ENCODE measurements at places on chromosomes 2 and 18. TPM values are rescaled to one million over a fixed set of nuclear protein-coding genes. Genes with fewer than 3 reads are reported as not detected.

Gene HOXD1
- 1.4 TPM for polyA plus RNA-seq

DNA sequence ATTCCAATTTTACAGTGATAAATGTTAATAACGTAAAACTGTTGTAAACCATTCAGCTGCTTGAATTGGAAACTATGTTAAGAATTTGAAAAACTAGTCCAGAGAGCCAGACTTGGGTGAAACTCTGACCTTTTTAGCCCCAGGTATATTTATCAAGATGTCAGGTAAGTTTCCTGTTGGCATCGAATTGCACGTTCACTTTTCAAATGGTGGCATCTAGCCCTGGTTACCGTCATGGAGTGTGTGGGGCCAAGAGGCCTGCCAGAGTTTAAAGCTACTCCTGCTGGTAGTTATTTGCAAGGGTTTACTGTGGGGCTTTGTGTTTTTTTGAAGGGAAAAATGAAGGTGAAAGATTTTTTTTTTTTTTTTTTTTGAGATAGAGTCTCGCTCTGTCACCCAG is 109.9 kb downstream of the WDSUB1 start:
- DNase-seq, result no peak

DNA sequence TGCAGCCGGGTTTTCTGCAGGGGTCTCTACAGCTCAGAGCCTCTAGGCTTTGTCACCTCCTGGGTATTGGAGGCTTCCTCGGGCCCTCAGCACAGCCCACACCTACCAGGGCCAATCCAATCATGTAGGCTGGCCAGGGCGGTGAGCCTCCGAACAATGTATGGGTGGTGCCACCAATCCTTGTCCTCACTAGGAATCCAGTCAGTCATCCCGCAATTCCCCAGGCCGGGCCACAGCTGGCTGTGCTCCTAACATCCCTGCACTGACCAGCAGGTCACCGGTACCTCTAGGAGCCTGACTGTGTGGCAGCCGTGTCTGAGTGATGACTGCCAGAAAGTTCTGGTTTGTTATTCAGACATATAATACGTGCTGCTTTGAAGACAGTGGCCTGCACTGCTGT is 129.4 kb downstream of the SH3RF3 start:
- DNase-seq, result no peak

DNA sequence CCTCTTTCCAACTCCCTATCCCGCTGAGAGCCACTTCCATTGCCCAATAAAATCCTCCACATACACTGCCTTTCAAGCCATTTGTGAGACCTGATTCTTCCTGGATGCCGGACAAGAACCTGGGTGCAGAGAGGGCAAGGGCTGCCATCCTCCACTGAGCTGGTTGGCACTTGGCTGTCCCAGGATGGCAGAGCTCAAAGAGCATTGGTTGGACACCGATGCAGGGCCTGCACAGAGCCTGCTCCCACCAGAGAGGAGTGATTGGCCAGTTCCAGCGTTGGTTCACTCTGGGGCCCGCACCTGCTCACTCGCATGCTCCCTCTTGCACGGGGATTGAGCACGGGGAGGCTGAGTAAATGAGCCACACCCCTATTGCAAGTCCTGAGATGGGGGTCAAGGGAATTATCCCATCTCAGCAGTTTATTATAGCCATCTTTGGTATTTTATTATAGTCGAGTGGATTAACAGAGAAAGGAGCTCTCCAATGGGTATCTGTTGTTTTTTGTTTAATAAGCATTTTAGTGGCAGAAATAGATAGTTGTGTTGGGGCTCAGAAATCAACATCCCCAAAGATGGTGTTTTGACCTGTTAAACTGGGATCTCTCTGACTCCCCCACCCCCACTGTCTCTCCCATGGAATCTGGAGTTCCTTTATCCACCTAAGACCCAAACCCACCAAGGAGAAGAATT is 19.8 kb upstream of the MGAT4A start:
- DNase-seq, result no peak

- no peak for DNase-seq
Measured at GRCh38 chr2:230796280-230796862, 68.4 kb upstream of the ITM2C start.

DNA sequence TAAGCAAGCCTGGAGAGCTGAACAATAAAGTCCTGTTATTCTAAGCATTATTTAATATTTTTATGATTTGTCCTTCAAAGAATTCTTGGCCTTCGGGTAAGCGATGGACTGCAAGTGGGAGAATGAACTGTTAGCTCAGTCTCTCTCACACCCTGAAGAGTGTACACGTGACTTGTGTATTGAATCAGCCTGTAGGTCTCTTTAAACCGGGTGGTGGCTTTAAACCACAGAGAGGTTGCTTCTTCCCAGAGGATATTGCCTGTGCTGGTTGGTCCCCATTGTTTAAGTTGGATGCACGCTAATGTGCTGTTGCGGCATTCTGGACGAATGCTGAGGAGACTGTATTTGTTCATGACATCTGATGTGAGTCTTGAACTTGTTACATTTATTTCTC is 183.3 kb downstream of the LTBP1 start:
- DNase-seq, result no peak

DNA sequence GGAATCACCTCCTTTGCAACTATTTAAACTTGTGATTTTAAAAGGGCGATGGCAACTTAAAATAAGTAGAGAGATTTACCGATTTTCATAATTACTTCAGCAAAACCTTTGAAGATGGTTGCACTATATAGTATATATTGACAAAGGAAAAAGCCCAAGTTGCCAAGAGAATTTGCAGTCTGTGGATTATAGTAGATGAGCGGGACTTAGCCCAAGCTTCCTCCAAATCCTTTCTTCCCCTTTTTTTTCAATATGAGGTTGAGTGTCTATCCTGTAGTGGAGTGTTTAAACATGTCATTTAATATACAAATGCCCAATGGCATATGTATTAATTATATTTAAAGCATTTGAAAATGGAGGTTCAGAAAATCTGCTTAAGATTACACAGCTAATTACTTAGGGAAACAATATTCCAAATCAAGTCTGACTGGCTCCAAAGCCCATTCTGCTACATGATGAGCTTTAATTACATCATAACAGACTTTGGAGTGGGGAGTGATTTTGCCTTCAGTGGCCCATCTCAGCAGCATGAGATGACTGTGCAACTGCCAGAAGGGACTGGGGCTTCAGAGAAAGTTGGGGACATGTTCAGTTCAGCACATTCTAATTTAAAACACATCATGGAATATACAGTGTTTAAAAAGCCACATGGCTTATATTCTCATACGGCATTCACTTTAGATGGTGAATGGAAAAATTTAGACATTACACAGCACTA is 73.2 kb downstream of the COL3A1 start:
- no peak for DNase-seq

All from urinary bladder (tissue), 4 donors.